ENCODE measurements at places on chromosomes 5 and 9.
A peak's percentile ranks its signal among the peaks of the same experiment; 100 is the strongest.

GRCh38 chr5:157150995-157151394, 8.3 kb upstream of the MED7 start:
- DNase-seq = no peak

- DNase-seq = no peak
Observed at GRCh38 chr9:124969401-124969800, 28.5 kb upstream of the GOLGA1 start.

- DNase-seq = no peak
Observed at GRCh38 chr5:128253161-128253560, 169.6 kb downstream of the SLC12A2 start.

DNA sequence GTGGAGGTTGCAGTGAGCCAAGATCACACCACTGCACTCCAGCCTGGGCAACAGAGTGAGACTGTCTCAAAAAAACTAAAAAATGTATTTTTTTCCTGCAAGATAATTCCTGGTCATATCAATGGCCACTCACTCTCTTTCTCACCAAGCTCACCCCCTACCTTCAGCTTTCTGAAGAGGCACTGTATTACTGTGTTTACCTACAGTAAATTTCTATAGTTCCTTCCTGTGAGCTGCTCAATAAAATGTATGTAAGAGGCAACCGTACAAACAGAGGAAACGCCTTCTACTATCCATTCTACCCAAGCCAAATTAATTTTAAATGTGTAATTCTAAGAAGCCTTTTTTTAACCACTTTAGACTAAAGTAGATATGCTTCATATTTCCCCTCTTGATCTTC, 929.3 kb upstream of the DMAC1 start:
- no peak for DNase-seq

DNA sequence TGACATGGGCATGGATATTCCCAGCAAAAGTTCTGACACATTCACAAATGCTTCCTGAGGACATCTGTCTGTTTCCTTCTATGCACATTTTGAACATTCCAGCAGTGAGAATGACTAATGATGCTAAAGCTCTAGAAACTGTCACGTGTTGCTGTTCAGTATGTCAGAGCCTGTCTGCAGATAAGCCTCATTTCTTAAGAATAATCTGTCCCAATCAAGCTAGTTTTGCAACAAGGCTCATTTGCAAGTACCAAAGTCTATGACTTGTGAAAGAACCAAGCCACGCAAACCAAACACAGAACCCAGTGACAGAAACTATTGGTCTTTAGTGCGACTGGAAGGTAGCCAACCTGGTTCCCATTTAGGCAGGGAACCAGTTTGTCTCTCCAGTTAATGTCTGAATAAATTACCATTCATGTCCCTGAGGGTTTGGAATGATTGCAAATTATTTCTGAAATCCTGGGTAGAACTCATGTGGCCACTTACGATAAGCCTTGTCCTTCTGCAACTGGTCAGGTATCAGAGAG, 178.5 kb downstream of the C9orf152 start:
- DNase-seq = peak; percentile 25

DNA sequence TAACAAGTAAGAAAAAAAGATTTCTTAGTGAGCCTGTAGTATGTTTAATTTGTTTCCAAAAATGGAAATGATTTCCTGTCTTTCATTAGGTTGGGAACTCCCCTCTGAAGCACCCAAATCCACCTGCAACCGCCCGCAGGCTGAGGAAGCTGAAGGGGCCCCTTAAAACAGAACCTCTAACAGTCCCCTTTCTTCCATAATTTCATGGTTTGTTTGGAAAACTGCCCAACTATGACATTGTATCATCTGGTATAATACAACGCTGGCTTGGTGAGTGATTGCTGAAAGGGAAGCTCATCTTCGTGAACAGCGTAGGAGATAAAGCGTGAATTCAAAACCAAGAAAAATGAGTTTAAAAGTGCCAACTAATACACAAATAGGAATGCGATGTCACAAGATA, 215.5 kb downstream of the FSTL4 start:
- no peak for DNase-seq

- DNase-seq = no peak
Observed at GRCh38 chr9:121562301-121562700, 62.7 kb upstream of the GGTA1 start.

- DNase-seq = no peak
Observed at GRCh38 chr9:75545287-75545686, 345.2 kb upstream of the PCSK5 start.

GRCh38 chr5:9473624-9474023, 72.3 kb downstream of the SEMA5A start:
- no peak for DNase-seq

DNA sequence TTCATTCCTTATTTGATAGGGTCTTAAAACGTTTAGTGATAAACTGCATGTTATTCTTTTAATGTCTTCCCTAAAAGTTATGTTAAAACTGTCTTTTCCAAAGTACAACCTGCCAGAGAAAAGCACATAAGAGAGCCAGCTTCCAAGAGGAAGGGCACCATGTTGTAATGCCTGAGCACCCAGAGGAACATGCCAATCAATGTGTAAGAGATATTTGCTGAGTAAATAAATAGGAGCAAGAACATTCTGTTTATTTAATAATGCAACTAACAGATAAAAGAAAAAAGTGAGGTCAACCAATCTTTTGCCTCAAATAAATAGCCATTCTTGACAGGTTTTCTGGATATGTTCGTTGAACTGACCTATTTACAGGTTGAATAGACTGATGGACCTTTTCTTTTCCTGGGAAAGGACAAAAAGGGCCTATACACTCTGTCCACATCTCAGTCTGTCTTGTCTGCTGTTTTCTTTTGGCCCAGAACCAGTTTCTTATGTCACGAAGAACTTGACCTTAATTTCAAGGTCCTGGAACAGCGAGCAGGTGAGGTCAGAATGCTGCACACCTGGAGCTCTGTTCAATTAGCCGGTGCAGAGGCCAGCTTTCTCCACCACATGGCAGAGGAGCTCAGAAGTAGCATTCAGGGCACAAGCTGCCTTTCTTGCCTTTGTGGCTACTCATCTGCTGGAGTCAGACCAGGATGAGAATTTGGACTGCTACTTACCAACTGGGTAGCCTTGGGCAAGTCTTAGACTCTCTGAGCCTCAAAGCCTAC, 77.7 kb downstream of the PLCXD3 start:
- no peak for DNase-seq

DNA sequence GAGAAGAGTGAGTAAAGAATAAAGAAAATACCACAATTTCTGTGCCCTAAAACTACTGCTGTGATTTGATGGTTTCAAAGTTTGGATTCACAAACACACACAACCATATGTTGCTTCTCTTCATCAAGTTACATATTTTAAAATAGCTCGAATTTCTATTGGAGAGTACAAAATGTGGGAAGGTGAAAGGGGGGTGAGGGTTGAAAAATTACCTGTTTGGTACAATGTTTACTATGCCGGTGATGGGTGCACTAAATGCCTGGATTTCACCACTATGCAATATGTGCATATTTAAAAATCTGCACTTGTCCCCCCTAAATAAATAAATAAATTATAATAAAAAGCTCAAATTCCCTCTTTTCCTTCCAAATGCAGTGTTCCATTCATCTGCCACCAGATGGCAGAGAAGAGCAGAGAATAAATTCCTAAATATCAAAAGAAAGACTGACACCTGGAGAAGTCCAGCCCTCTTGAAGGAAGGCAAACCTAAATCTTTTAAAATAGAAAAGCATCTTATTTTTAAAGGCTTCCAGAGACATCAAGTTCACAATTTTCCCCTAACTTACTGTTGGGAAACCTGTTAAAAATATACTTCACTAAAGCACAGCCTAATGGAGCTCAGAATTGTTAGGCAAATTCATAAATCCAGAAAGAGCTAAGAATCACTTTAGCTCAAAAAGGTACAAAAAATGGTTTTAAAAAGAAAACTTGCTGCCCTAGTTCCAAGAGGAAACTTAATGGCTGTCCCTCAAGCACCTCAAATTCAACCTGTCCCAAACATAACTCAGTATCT, 24.8 kb upstream of the HNRNPA0 start:
- DNase-seq = peak; percentile 8

DNA sequence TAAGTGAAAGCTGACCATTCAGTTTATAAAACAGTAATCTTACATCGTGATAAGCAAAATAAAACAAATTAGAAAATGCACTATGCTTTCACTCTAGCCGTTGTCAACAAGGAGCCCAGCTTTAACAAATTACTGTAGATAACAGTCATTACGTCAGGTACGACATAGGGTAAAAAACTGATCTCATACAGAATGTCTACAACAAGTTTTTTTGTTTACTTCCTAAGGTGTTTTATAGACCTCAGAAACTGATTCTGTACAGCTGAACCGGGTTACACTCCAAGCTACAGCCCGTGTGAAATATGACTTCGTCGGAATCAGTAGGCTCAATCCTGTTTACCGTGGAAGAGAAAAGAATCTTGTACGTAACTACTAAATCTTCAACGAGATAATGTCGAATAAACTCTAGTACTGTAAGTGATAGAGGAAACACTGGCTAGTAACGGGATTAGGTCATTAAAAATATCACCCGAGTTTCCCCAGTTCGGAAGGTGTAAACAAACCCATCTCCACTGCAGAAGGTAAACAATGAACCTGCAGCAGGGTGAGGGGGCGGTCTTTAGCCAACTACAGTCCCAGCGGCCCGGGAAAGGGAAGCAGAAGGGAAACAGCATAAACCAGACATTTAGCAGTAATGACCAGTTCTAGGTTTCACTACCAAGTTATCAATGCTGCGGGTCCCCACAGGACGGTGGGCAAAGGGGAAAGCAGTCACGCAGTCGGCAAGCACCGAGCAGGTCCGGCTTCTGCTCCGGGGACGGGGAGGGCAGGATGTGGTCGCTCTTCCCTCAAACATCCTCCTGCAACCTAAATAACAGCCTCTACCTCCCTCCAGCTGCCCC, 1.1 kb downstream of the RICTOR start:
- DNase-seq = peak; percentile 44

GRCh38 chr5:169050146-169050571, 250.8 kb downstream of the SLIT3 start:
- no peak for DNase-seq

GRCh38 chr5:143521141-143521540, 117.7 kb upstream of the NR3C1 start:
- DNase-seq = no peak

DNA sequence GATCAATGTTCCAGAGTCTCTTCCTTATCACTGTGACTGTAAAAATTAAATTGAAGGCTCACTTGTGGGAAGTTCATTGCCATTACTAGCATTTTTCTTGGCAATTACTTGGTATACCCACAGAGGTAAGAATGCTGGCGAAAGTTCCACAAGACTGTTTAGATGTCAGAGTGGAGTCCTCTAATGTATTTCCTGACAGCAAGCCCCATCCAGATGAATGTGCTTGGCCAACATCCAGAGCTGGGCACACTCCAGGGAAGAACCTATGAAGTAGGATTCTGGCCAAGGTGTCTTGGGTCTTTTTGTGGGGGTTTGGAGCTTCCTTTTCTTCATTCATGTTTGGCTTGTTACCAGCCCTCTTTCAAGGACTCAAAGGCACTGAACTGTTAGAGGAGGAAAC, 473.6 kb downstream of the DMAC1 start:
- DNase-seq = no peak
